Common myeloid progenitor, CD34-positive (primary cell): ENCODE measurements at places on chromosomes 11 and 22.

- H3K27me3 ChIP-seq: no peaks in the 10 kb centered on the region
- no peaks in the 10 kb centered on the region for H3K36me3 ChIP-seq
- H3K4me1 ChIP-seq: no peaks in the 10 kb centered on the region
- no peak overlapping the region for H3K27ac ChIP-seq
- peak; percentile 76 for DNase-seq
Observed at GRCh38 chr22:41966607-41967240, 2.5 kb upstream of the SEPTIN3 start.

- DNase-seq: no peak
- H3K27ac ChIP-seq: no peak overlapping the region
- no peak overlapping the region for H3K4me3 ChIP-seq
- no peaks in the 10 kb centered on the region for H3K36me3 ChIP-seq
- no peaks in the 10 kb centered on the region for H3K4me1 ChIP-seq
- peaks cover 9% of the 10 kb centered on the region for H3K27me3 ChIP-seq
Observed at GRCh38 chr22:45067731-45068130, 57.9 kb upstream of the PHF21B start.

- peaks cover 22% of the 10 kb centered on the region for H3K4me1 ChIP-seq
- H3K27me3 ChIP-seq: no peaks in the 10 kb centered on the region
- peak overlapping the region; percentile 84 for H3K4me3 ChIP-seq
- DNase-seq: no peak
- H3K27ac ChIP-seq: no peak overlapping the region
- peaks cover 10% of the 10 kb centered on the region for H3K36me3 ChIP-seq
Observed at GRCh38 chr11:57713835-57714234, 1.4 kb downstream of the TMX2 start.

- no peaks in the 10 kb centered on the region for H3K4me1 ChIP-seq
- no peaks in the 10 kb centered on the region for H3K36me3 ChIP-seq
- no peak for DNase-seq
- no peak overlapping the region for H3K4me3 ChIP-seq
Observed at GRCh38 chr11:58075781-58076180, 45.0 kb downstream of the OR6Q1 start.

DNA sequence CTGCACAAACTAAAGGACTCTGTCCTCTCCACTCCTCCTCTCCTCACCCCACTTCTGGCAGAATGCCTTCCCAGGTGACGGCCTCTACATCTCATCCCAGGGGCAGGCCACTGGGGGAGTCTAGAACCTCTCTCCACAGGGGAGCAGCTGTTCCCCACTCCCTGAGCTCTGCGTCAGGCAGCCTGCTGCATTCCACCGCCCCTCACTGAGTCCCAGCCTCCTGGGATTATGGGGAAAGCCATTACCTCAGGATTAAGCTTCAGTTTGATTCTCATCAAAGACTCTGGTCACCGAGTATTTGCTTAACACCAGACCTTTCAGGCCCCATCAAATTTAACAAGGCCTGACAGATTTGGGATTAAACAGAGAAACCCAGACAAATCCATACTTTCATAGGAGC lies 405.9 kb downstream of the NXPE2 start:
- H3K4me1 ChIP-seq: no peaks in the 10 kb centered on the region
- H3K36me3 ChIP-seq: no peaks in the 10 kb centered on the region
- H3K4me3 ChIP-seq: no peak overlapping the region
- H3K27ac ChIP-seq: no peak overlapping the region
- H3K27me3 ChIP-seq: no peaks in the 10 kb centered on the region

DNA sequence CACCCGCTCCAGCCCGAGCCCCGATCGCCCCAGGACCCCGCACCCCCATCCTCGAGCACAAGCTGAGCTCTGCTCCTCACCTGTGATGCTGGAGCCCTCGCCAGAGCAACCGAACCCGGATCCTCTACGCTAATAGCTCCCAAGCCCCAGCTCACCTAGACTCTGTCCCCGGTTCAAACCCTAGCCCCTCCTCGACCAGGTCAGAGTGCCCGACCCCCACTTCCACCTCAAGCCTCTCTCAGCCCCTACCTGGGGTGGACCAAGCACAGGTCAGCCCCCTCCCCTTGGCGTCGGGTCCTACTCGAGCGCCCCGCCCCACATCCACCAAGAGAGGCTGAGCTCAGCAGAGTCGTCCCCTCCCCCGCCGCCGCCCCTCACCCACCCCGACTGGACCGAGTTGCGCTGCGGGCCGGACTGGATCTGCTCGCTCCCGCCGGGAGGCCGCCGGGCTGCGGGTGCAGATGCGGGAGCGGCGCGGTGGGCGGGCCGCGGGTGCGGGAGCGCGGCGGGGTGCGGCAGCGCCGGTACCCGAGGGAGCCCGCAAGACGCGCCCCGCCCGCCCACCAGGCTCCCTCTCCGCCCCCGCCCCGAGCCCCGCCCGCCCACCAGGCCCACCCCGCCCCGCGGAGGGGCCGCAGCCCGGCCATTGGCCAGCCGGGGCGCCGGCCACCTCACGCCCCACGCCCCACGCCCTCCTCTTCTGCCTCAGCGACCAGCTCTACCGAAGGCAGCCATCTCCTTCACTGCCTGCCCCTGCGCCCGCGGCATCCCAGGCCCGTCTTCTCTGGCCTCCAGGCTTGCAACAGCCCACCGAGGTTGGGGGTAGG lies 577 bp upstream of the DKK3 start:
- DNase-seq: no peak
- H3K4me1 ChIP-seq: peaks cover 15% of the 10 kb centered on the region

- DNase-seq: no peak
- H3K27me3 ChIP-seq: peaks cover 5% of the 10 kb centered on the region
- H3K36me3 ChIP-seq: no peaks in the 10 kb centered on the region
- H3K4me3 ChIP-seq: no peak overlapping the region
Observed at GRCh38 chr11:43614214-43614613, 66.3 kb upstream of the HSD17B12 start.

DNA sequence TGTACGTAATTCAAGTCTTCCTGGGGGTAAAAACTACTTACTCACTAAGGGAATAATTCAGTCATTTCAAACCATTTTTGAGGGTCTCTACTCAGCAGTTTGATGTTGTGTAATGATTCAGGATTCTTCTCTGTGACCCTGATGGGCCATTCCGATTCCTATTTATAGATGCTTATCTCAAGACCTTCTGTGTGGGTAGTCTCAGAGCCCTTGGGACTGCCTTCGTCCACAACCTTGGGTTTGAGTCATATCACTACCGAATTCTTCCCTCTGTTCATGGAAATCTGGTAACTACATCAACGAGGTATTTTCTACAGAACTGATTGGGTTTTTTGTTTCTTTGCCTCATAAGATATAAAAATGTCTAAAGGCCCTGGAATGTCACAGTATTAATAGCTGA lies 14.3 kb upstream of the CBX6 start:
- no peak overlapping the region for H3K27ac ChIP-seq
- H3K27me3 ChIP-seq: no peaks in the 10 kb centered on the region
- H3K4me3 ChIP-seq: no peak overlapping the region
- H3K36me3 ChIP-seq: no peaks in the 10 kb centered on the region
- no peaks in the 10 kb centered on the region for H3K4me1 ChIP-seq
- DNase-seq: no peak

DNA sequence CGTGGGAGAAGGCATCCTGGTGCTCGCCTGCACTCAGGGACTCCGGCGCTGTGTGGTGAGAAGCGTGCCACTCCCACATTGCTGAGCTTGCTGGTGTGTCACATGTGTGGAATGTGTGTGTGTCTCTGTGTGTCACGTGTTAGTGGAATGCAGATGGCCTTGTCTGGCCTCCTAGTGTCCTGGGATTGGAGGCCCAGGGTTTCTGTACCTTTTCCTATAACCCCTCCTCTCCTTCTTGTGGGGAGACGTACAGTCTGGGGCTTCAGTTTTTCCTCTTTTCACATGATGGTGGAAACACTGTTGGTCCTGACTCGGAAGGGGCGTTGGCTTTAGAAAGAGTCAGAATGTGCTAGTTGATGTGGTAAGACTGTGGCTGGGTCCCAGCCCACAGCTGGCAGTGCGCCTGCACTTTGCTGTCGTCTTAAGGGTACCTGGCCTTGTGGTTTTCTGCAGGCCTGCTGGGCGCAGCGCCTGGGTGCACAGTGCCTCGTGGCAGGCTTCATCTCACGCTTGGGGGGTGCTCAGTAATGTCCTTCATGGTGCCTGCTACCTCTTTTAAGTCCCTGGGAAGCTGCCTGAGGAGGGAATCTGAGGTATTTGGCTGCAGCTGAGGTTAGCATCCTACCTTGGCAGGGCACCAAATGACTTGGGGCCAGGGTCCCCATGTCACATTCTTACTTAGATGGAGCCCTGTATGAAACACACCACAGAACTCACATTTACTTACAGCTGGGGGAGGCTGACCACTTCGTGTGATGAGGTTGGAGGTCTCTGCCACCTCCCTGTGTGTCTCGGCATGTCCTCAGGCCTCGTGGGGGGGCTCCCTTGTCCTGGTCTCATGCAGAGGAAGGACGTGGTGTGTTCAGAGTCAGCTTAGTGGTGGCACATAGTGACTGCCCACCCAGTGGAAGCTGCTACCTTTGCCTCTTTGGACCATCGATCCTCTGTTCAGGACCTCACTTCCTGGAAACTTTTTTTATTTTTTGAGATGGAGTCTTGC lies 61.9 kb downstream of the MED15 start:
- H3K4me3 ChIP-seq: peak overlapping the region; percentile 26
- no peak overlapping the region for H3K27ac ChIP-seq
- H3K36me3 ChIP-seq: peaks cover 87% of the 10 kb centered on the region
- H3K4me1 ChIP-seq: peaks cover 14% of the 10 kb centered on the region
- no peaks in the 10 kb centered on the region for H3K27me3 ChIP-seq

GRCh38 chr11:111846636-111847035 lies 24.7 kb downstream of the ALG9 start:
- H3K27me3 ChIP-seq: no peaks in the 10 kb centered on the region
- H3K27ac ChIP-seq: peak overlapping the region; percentile 9
- no peaks in the 10 kb centered on the region for H3K4me1 ChIP-seq
- H3K4me3 ChIP-seq: no peak overlapping the region

- H3K4me3 ChIP-seq: peak within 1 kb of the TSS; percentile 61
- H3K27ac ChIP-seq: peak within 1 kb of the TSS; percentile 77
- H3K4me1 ChIP-seq: peaks cover 6% of the 10 kb centered on the region
- peak; percentile 64 for DNase-seq
- H3K27me3 ChIP-seq: no peaks in the 10 kb centered on the region
Observed at GRCh38 chr22:38317122-38317994, at the start of gene CSNK1E. Gene CSNK1E, minus strand, starts transcription at chr22:38317433. Its CDS starts 3,276 bp downstream, at chr22:38314157.

- H3K36me3 ChIP-seq: peaks cover 33% of the 10 kb centered on the region
- no peak overlapping the region for H3K4me3 ChIP-seq
- no peak for DNase-seq
- no peak overlapping the region for H3K27ac ChIP-seq
- no peaks in the 10 kb centered on the region for H3K4me1 ChIP-seq
Observed at GRCh38 chr11:88305430-88305829, 32.1 kb downstream of the CTSC start.

GRCh38 chr11:61011229-61011870 lies 39.9 kb downstream of the CD6 start:
- no peak overlapping the region for H3K4me3 ChIP-seq
- no peak overlapping the region for H3K27ac ChIP-seq
- H3K27me3 ChIP-seq: no peaks in the 10 kb centered on the region
- H3K36me3 ChIP-seq: no peaks in the 10 kb centered on the region

- no peaks in the 10 kb centered on the region for H3K4me1 ChIP-seq
- no peak overlapping the region for H3K27ac ChIP-seq
- no peak for DNase-seq
- no peaks in the 10 kb centered on the region for H3K27me3 ChIP-seq
- no peak overlapping the region for H3K4me3 ChIP-seq
- no peaks in the 10 kb centered on the region for H3K36me3 ChIP-seq
Observed at GRCh38 chr11:68322052-68322430, 9.7 kb downstream of the LRP5 start.

GRCh38 chr22:33209930-33210784 lies 152.0 kb upstream of the SYN3 start:
- no peak overlapping the region for H3K27ac ChIP-seq
- no peaks in the 10 kb centered on the region for H3K4me1 ChIP-seq
- no peak overlapping the region for H3K4me3 ChIP-seq
- peak; percentile 29 for DNase-seq

DNA sequence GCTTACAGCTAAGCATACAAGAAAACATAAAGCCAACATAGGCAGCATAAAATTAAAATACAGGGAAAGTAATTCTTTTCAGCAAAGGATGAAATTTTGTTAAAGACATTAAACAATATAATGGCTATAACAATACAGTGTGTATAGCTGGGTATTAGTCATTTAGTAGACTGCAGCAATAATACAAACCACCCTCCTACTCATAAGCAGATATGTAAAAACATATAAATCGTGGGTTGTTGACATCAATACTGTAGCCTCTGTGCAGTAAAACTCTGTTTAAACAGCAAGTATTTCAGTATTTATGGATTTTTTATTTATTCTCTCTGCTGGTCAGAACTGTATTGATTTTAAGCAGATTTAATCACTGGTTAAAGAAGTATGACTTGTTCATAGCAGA lies 639.1 kb upstream of the ANO5 start:
- H3K4me3 ChIP-seq: no peak overlapping the region
- no peaks in the 10 kb centered on the region for H3K4me1 ChIP-seq
- no peaks in the 10 kb centered on the region for H3K36me3 ChIP-seq
- no peak for DNase-seq
- no peaks in the 10 kb centered on the region for H3K27me3 ChIP-seq

DNA sequence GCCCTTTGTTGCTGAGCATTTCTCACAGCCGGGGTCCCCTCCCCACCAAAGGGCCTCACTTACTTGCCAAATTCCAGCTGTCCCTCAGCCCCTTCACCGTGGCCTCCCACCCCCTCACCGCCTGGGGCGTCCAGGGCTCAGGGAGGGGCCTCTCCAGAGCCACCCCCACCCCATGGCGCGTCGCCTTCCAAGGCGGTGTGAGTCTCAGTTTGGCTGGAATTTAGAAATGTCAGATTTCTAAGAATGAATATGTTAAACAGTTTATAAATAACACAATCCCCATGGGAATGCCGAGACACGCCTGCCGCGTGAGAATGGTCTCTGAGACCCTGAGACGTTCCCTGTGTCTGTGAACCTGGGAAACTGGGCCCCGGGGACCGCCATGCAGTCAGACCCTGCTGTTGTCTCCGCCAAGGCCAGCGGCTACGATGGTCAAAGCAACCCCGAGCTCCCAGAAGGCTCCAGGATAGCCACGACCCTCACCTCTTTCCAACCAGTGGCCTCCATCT lies 28.9 kb downstream of the CELSR1 start:
- no peak for DNase-seq
- H3K4me1 ChIP-seq: peaks cover 11% of the 10 kb centered on the region
- no peak overlapping the region for H3K4me3 ChIP-seq
- no peaks in the 10 kb centered on the region for H3K36me3 ChIP-seq
- H3K27me3 ChIP-seq: no peaks in the 10 kb centered on the region
- H3K27ac ChIP-seq: no peak overlapping the region

DNA sequence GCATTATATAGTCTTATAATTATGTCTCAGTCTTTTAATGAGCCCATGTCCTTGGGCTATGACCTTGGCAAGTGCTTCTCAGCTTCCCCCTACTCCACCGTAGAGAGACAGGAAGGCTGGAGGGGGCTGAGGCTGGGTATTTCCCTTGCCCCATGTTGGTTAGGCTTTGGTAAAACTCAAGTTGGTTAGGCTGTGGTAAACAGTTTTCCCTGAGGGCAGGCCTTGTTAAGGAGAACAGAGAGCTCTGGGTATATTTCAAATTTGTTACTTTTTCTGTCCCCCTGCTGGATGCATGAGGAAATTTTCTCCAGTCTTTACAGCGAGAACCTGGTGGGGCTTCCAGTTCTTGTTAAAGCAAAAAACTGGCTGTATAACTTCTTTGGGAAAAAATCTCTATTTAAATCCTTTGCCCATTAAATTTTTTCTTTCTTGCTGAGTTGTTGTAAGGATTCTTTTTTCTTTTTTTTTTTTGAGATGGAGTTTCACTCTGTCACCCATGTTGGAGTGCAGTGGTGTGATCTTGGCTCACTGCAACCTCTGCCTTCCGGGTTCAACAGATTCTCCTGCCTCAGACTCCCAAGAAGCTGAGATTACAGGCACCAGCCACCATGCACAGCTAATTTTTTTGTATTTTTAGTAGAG lies 12.2 kb upstream of the DCHS1 start:
- no peaks in the 10 kb centered on the region for H3K36me3 ChIP-seq
- H3K27ac ChIP-seq: no peak overlapping the region
- no peaks in the 10 kb centered on the region for H3K27me3 ChIP-seq
- H3K4me1 ChIP-seq: no peaks in the 10 kb centered on the region
- H3K4me3 ChIP-seq: no peak overlapping the region
